Right lung (tissue), 10 donors: ENCODE measurements at places on chromosomes 7 and 10. TPM values are rescaled to one million over a fixed set of nuclear protein-coding genes. Genes with fewer than 3 reads are reported as not detected.

CYP3A5 gene
- polyA plus RNA-seq = 25.8 TPM

AASS gene
- polyA plus RNA-seq = 74.1 TPM

GRCh38 chr7:105743351-105744090, 132.9 kb downstream of the ATXN7L1 start:
- DNase-seq = no peak

GRCh38 chr10:58264780-58265179, 2.9 kb downstream of the IPMK start:
- no peak for DNase-seq

DNA sequence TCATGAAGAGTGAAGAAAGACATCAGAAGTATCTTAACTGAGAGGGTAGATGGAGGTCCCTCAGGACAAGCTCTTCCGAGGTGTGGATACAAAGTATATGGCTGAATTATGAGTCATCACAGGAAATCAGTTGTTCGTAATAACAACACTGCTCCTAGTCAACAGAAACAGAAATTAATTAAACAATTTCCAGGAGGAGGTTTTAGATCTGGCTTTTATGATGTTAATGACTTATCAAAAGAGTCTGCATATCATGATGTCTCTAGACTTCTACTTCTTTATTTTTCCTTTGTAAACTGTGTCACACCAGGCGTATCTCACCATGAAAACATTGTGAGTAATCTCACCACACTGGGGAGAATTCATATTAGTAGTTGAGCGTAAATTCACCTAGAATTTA, 31.2 kb downstream of the OSBPL3 start:
- no peak for DNase-seq

DNA sequence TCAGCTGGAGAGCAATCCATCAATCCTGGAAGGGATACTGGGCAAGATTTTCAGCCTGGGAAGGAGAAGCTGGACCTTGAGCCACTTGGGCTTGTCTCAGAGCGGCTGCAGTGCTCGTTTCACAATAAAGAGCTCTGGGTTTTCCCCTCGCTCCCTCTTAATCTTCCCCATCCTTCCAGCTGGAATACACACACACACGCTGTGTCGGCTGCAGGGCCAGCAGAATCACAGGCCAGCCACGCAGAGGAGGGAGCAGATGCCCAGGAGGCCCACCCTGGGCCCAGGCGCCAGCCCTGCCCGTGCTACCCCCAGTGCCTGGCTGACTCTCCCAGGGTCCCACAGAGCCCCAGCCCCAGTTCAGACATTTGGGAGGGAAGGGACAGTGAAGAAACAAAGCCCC, 255.1 kb downstream of the TNS3 start:
- DNase-seq = peak; percentile 61
